Activated CD4-positive, alpha-beta T cell treated with anti-CD3 and anti-CD28 coated beads, Interleukin-2, amount 50 U/mL, for 24 hours (primary cell): ENCODE measurements at places on chromosomes 7 and 10.

DNA sequence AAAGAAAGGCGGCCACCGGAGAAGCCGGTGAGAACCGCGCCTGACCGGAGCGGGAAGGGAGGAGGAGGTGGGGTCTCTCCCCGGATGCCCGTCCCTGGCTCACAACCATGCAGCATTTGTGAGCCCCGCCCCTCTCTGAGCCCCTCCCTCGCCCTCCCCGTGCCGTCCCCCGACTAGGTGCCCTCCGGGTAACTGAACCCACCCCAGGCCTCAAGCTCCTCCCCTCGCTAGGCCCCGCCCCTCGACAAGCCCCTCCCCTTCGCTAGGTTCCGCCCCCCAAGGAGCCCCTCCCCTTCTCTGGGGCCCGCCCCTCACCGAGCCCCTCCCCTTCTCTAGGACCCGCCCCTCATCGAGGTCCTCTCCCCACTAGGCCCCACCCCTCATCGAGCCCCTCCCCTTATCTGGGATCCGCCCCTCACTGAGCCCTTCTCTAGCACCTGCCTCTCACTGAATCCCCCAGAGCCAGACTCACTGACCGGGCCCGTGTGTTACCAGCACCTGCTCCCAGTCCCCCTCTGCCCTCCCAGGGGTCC is 42.2 kb upstream of the HSPB1 start:
- DNase-seq = peak; percentile 14

GRCh38 chr7:131196803-131197202 is 130.9 kb upstream of the MKLN1 start:
- no peak for DNase-seq

GRCh38 chr7:115145512-115145911 is 223.6 kb downstream of the MDFIC start:
- DNase-seq = no peak

GRCh38 chr7:80884511-80885195 is 34.2 kb downstream of the SEMA3C start:
- no peak for DNase-seq

GRCh38 chr7:128666200-128666599 is 5.9 kb upstream of the GARIN1A start:
- DNase-seq = no peak

- no peak for DNase-seq
Observed at GRCh38 chr7:23474829-23475575, 4.7 kb upstream of the IGF2BP3 start.

DNA sequence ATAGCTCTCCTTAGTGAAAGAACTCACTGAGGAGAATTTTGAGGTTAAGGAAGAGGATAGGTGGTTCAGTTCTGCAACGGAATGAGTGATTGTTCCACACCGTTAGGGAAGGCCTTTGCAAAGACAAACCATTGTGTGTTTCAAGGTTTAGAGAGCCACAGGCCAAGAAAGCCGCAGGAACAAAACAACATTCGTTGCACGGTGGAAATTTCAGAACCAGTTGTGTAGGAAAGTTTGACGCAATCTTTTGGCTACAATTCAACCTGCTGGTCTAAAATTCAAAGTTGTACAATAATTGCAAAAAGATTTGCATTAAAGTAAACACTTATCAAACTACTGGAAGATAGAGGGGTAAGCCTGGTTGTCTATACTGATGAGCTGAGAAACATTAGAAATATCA is 91.4 kb downstream of the FAM107B start:
- DNase-seq = no peak

DNA sequence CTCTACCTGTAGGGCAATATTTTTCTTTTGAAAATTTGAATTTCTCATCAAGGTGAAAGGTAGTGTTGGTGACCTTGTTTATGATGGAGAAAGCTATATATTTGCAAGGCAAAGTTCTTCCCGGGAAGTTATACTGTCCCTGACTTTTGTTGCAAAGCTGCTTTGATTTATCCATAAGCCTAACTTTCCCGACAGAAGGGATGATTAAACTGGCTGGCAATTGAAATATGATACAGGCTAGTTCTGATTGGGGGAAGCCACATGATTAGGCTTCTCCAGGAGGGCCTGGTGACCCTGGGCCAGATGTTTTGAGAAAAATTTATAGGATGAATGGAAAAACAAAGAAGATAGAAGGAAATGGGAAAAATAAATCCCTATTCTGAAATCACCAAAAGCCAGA is 215.5 kb downstream of the ACTR3B start:
- no peak for DNase-seq

DNA sequence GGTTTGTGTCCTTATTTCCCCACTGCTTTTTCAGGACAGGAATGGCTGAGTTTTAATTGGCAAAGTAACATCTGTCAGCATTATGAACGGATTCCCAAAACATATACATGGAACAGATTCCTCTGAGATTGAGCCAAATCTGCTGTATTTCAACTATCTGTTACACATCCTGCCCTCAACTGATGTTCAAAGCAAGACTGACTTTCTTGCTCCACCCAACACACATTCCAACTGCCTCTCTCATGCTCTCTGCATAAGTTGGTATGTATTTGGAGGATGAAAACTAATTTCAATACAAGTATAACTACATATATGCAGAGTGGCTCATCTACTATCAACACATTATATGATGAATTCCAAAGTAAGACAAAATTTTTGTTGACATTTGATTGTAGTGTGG is 342.2 kb downstream of the GATA3 start:
- no peak for DNase-seq

DNA sequence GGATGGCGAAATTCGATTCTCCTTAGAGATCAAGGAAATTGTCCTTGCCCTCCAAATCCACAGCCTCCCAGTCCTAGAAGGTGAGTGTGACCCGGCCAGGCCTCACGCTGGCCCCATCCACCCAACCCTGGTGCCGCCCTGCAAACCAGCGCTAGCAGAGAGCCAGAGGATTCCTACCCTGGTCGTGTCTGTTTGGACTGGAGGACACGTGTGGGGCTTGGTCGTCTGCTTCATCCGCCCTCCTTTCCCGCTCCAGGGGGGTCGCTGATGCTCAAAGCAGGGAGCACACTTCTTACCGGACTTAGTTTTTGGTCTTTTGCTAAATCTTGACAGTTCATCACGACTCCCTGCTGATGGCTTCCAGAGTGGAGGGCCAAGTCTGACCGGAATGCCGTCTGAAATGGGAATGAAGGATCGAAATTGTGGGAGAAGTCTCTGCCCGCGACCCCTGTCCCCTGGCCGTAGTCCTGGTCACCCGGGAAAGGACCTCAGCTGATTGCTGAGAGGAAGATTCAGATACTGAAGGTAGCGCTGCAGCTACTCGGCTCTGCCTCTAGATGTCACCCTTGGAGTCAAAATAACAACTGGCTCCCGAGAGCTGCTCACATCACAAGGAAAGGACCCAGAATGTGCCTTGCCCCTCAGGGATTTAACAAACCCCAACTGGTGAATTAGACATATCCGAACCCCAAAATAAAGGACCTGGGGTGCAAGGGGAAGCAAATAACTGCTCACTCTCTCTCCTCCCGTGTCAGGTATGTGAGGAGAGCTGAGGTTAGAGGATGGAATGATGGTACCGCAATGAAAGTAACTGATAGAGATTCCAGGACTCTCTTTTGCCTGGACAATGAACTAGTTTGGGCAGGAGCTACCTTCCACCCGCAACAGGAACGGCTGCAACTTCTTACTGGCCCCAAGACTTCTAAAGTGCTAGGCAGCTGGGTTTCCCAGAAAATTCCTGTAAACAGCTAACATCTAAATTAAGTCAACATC is 23.5 kb upstream of the ORC5 start:
- peak; percentile 7 for DNase-seq

DNA sequence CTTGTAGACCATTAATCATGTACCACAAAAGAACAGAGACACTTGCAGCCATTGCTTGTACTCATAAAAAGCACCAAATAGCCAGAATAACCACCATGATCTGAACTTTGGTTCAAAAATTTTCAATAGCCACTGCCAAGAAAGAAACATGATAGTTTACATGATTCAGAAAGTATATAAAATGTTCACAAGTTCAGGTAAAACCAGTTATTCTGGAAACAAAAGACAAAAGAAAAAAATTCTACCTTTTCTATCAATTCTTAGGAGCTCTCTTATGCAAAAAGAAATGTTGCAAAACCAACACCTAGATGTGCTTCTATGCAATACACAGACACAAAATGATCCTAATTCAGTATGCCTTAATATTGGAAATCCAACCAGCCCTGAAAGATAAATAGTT is 108.7 kb downstream of the PCLO start:
- no peak for DNase-seq

GRCh38 chr10:86654411-86655172 is at the start of gene OPN4:
Gene OPN4, plus strand, starts transcription at chr10:86654547. Its CDS starts 237 bp downstream, at chr10:86654784.
- DNase-seq = no peak

DNA sequence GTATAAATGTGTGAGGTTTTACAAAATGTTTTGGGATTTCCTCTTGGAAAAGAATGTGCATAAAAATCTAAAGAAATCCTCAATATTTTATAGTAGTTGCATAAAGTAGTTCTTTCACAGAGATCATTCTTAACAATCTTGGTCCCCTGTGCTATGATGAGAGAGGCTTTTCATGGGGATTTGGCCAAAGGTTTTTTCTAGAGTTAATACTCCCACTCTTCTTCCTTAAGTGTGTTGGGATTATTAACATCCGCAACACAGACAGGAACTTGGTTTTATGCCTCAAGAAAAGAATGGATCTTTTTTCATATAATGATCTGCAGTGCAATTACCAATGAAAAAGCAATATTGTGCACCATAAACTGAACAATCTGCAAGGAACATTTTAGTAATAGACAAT is 71.5 kb downstream of the AGMO start:
- no peak for DNase-seq

- DNase-seq = no peak
Observed at GRCh38 chr7:66883716-66884115, 37.3 kb upstream of the TMEM248 start.

GRCh38 chr10:53022611-53023088 is 250.1 kb upstream of the MBL2 start:
- DNase-seq = no peak

DNA sequence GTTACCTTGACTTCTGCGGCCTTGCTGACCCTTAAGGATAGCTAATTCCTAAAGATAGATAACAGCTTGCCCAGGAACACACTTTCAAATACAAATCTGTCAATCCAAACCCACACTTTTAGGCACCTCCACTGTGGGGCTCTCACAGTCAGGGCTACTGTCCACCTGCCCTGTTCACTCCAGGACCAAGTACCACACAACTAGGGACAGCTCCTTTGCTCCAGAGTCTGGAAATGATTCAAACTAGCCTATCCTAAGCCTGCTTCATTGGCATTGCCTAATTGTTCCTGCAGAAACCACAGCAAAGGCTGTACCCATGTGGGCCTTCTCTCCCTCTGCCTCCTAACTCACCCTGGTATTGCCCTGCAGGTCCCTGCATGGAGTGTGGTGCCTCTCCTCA is 538.9 kb upstream of the IGFBP3 start:
- DNase-seq = no peak

- no peak for DNase-seq
Observed at GRCh38 chr10:83119346-83119745, 1020.0 kb upstream of the GHITM start.

DNA sequence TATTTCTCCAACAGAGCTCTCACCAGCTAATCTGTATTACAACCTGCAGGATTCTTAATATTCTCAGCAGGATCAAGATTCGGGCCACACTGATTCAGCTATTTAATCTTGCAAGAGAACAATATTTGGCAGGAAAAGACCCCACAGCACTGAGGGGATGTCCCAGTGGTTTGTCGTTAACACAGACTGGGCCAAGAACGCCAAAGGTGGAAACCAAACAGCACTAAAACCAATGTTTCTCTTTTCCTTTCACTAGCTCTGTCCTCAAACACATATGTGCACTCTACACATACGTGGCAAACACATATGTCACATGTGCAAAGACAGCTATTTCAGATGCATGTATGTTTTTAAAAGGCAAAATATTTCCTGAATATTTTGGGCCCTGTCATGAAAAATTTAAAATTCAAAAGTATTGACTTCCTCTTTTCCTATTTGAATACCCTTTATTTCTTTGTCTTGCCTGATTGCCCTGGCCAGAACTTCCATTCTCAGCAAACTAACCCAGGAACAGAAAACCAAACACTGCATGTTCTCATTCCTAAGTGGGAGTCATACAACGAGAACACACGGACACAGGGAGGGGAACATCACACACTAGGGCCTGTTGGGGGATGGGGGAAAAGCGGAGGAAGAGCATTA is 51.7 kb upstream of the NEBL start:
- no peak for DNase-seq

GRCh38 chr10:3339531-3339950 is 167.0 kb upstream of the PITRM1 start:
- no peak for DNase-seq

- DNase-seq = no peak
Observed at GRCh38 chr7:116994611-116995010, 41.3 kb downstream of the ST7 start.

DNA sequence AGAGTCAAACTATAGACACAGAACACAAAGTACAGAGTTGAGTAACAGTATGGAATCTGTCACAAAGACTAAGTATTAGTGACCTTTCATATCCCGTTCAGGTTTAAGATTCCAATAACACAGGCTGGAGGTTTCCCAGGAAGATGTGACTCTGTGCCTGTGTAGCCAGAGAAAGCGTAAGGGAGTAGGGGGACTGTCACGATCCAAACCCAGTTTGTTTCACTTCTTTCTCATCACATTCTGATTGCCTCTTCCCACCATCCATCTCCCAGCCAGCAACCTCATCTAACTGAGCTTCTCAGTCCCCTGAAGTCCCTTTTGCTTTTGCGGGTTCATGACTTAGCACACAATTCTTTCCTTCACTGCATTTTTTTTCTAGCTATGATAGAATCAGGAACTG is 76.4 kb upstream of the NPVF start:
- no peak for DNase-seq

DNA sequence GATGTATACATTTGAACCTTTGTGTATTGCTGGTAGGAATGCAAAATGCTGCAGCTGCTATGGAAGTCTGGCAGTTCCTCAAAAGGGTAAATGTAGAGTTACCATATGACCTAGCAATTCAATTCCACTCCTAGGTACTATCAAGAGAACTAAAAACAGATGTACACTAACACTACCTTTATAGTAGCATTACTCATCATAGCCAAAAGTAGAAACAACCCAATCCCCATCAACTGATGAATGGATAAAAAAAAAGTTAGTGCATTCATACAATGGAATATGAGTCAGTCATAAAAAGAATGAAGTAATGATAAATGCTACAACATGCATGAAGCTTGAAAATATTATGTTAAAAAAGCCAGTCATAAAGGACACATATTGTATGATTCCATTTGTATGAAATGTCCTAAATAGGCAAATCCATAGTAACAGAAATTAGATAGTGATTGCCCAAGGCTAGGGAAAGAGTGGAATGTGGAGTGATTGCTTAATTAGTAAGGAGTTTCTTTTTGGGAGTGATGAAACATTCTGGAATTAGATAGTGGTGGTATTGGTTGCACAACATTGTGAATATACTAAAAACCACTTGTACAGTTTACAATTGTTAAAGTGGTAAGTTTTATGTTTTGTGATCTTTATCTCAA is 96.4 kb upstream of the AOAH start:
- DNase-seq = no peak
